Stimulated activated CD4-positive, alpha-beta T cell treated with anti-CD3 and anti-CD28 coated beads, Interleukin-12 subunit alpha, Interleukin-12 subunit beta, amount 100 ng/mL, for 48 hours (primary cell): ENCODE measurements at places on chromosomes 3 and 15.

GRCh38 chr15:80431635-80432344, 27.6 kb downstream of the ARNT2 start:
- no peak for DNase-seq

DNA sequence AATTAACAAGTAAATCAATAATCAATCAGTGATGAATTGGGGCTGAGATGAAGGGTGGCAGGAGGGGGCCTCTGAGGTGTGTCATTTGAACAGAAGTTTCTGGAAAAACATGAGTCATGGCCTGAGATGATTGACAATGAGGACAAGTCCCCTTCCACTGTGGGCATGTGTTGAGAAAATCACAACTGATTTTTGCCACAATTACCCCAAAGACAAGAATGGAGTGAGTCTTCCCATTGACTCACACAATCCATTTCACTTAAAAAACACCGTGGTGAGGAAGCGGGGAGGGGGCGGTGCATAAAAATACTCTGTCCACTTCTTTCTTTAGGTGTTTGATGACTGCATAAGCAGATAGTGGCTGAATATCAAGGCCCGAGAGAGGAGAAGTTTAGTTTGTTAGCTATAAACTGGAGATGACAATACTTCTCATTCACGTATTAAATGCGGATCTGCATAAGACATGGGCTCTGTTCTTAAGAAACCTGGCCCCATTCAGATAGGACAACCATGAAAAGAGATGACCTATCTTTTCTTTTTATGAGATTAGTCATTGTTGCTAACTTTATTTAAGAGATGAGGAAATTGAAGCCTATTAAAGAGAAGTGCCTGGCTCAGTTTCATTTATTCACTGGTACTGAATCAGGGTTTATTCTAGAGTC, 34.7 kb downstream of the SHC4 start:
- peak; percentile 56 for DNase-seq

DNA sequence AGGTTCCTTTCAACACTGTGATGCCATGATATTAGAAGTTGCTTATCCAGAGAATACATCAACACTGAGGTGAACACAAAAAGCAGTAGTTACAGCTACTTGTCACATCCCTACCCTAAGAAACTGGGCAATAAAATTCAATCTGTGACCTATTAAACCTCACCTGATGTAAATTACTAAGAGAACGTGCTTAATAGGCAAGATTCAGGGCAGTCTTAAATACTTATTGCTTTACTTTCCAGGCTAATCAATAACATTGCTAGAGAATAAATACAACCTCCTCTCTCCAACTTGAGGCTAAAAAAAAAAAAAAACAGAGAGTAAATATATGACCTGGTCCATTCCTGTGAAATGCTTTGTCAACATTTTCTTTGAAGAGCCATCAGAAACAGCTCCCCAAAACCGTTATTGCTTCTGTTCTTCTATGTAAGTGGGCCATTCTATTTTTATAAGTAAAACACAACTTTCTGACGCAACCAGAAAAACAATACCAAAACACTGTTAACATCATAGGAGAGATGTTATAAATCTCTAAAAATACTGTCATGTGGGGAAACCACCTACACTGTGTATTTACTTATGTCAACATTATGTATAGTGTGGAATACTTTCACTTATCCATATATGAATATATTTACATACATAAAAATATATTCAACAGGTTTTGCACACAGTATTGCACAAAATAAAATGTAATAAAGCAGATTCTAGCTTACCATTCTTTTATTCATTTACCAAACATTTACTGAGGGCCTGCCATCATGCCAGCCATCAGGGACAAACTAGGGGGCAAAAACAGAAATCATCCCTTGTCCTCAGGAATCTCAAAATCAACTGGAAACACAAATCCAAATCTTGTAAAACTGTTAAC, 2.7 kb downstream of the NKIRAS1 start:
- DNase-seq = no peak

DNA sequence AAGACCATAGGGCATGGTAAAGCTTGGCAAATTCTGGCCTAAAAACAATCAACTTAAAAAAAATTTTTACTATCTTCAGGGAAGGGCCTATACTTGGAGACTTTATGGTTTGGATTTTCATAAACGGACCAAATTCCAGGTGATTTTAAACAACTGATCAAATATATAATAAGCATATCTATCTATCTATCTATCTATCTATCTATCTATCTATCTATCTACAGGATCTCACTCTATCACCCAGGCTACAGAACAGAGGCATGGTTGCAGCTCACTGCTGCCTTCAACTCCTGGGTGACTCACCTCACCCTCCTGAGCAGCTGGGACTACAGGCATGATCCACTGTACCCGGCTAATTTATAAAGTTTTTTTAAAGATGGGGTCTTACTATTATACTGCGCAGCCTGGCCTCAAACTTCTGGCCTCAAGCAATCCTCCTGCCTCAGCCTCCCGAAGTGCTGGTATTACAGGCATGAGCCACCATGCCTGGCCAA, 6.7 kb downstream of the SPPL2A start:
- no peak for DNase-seq

DNA sequence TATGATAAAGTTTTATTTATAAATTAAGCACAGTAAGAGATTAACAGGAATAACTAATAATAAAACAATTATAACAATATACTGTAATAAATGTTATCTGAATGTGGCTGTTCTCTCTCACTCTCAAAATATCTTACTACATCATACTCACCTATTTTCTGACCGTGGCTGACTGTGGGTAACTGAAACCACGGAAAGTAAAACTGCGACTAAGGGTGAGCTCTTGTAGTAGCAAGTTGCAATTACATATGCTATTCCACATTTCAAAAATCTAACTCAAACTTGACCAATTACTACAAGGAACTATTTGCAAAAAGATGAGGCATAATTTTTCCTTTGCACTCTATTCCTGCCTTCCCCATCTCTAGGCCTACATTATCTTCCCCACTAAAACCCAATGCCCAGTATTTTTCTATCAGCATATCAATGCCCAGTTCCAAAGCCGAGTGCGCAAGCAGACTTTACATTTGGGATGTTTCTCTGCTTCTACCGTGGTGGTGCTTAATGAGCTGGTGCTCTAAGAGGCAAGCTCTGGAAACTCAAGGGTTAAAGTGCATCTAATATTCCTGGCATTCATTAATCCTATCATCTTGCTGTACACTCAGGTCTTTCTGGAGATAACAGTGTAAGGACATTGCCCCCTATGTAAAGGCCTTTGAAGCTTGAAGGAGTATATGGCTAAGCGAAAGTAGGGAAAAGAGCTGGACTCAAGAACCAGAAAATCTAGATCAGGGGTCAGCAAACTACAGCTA, 6.7 kb downstream of the PCYT1A start:
- no peak for DNase-seq

DNA sequence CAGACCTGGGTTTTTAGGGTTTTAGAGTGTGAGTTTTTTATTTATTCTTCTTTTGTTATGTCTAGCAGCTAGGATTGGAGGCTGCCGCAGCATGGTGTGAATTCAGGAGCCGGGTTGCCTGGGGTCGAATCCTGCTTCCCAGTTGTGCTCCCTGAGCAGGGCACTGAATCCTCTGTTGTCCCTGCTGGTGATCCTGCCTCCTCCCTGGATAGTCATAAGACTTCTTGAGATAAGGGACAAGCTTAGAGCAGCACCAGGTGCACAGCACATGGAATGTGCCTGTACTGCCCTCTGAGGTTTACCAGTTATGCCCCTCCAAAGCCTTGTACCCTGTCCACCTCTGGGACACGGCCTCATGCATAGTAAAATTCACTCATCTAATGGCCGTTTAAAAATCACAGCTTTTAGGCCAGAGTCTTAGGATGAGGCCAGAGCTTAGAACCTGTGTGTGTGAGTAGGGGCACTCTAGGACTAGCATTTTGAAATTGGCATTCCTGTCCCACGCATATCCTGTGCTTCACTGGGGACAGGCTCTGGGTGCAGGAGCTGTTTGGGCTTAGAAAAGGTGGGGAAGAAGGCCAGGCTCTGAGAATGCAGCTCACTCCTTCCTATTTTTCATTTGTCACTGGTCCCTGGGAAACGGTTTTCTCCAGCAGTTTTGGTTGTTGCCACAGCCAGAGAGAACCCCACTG, 47.7 kb downstream of the CHCHD6 start:
- DNase-seq = no peak

DNA sequence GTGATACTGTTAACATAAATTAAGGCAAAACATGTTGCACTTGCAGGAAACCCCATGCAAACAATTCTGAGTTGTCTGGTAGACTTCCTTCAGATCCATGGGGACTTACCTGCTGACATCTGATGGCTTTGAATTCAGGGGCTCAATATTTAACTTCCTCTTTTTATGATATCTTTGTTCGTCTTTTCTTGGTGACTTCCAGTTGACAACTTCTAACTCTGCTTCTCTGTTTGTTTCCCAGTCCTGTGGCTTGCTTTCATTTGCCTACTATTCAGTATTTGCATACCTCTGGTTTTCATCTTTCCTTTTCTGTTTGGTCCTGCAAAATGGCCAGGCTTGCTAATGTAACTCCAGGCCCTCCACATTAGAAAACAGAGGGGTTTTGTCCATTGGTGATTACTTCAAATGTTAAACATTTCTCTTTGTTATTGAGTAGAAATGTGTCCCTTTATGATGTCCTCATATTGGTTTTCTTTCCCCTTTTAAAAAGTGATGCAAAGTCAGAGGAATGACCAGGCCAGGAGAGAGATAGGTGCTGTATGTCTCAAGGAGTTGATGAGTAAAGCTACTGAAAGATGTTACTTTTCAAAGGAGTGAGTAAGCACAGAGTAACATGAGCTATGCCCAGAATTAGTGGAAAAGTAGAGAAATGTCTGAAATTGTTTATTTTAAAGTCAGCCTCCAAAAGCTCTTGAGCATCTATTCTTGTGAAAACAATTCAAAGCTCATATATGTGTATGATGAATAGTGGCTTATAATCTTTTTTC, 335.9 kb downstream of the LPP start:
- no peak for DNase-seq

- DNase-seq = no peak
Observed at GRCh38 chr15:33454346-33454745, 143.6 kb downstream of the RYR3 start.

- DNase-seq = no peak
Observed at GRCh38 chr3:156533205-156533604, 21.7 kb downstream of the SSR3 start.

- DNase-seq = peak; percentile 38
Observed at GRCh38 chr3:57983734-57984518, 24.3 kb upstream of the FLNB start.

DNA sequence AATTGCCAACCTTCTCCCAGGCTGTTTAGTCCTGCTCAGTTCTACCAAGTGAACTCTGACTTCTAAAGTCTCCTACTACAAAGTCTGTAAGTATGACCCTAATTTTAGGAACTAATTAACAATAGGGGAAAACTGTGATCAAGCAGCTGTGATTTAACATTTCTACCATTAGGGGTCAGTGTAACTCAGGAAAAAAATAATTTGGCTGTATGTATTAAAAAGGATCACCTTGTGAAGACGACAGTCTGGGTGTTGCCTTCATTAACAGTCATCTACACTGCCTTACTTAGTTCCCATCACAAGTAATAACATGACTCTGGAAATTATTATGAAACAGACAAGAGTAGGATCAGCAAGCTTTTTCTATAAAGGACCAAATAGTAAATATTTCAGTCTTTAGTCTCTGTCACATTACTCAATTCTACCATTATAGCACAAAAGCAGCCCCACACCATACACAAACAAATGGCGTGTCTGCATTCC, 4.2 kb upstream of the NPHP3 start:
- DNase-seq = peak; percentile 9

DNA sequence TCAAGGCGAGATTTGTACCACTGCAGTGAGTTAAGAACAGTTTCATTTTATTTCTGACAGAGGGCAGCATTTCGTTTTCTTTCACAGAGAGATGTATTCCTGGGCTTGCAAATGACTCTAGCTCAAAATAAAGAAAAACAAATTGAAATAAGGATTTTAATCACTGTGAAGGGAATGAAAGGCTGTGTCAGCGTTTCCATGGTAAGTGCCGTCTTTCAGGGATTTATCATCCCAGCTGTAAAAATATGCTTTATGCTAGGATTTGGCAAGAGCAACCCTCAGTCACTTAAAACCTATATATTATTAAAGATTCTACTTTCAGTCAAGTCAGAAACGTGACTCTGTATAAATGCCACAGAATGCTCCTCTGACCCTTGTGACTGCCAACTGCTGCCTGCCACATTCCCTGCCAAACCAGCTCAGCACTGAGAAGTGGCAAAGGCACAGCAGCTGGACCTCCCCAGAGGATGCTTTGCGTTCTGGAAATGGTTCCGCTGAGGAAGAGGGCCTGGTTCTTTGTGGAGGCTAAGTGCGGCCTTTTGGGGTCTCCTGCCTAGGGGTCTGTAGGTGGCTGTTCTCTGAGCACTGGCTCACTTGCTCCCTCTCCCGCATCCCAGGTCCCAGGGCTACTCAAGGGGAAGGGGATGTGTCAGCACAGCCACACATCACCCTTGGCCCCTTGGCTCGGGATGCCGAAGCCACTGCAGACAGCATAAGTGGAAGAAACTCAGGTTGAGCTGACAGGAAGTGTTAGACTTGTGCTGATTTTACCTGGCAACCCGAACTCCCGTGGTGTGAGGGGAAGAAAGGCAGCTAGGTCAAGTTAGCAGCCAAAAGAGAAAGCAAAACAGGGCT, 56.6 kb upstream of the POMGNT2 start:
- no peak for DNase-seq

DNA sequence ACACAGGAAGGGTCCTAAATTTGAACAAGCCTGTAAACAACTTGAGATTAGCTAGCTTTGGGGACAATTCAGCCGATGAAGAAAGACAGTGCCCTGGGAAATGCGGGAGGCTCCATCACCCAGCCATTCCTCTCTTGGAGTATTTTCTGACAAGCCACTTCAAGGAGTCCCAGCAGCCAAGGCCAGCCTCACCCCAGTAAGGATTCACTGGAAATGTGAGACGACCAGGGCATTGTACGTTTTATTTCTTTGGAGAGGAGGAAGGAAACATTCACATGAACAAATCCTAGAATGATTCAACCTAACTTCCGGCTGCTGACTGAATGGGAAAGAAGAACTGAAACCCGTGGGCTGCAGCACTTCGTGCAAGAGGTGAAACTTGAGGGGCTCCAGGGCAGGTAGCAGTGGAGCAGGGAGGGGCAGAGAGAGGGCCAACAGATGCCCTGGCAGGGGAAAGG, 116.4 kb upstream of the ARHGEF3 start:
- peak; percentile 55 for DNase-seq

DNA sequence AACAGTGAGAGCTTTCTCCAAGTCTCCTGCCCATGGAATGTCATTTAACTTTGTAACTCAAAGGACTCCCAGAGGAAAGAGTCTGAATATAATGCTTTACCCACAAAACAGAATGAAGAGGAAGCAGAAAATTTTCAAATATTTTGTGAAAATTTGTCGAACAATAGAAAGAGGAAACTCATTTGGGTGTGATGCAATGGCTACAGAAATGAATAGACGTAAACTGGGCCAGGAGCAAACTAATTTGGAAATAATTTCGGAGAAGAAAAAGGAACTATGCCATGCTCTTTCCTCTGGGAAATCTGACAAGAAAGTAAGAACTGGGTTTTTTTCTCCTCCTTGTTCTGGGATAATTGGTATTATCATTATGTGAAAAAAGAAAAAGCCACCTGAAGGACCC, 11.2 kb upstream of the SUMF1 start:
- DNase-seq = no peak

DNA sequence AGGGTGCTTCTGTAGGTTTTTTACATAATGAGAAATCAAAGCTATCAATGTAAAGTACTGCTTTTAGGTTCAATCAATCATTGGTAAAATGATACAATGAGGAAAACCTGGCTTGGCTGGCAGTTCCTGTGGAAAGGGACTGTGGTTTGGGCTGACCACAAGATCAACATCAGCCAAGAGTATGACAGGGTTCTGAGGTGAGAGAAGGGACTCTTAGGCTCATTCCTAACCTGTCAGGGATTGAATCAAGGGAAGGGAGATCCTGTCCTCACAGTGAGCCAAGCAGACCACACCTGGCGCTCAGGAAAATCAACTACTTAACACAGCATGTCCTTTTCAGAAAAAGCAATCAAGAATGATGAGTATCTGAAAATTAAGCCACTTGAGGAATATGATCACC, 111.1 kb downstream of the MAGI1 start:
- DNase-seq = no peak
